Activated T-helper 2 cell treated with anti-CD3 and anti-CD28 coated beads, Interferon-gamma antibody, Interleukin-2, Interleukin-4, amounts not matched to agents 10 μg/mL and 5 μg/mL and 100 μg/mL, durations not matched to agents 14 hours and 24 hours and 36 hours (primary cell): ENCODE measurements at places on chromosomes 4 and X.

GRCh38 chrX:107626481-107626880 is 1.8 kb upstream of the PRPS1 start:
- no peak overlapping the region for H3K4me3 ChIP-seq
- DNase-seq = no peak
- peaks cover 4% of the 10 kb centered on the region for H3K36me3 ChIP-seq

DNA sequence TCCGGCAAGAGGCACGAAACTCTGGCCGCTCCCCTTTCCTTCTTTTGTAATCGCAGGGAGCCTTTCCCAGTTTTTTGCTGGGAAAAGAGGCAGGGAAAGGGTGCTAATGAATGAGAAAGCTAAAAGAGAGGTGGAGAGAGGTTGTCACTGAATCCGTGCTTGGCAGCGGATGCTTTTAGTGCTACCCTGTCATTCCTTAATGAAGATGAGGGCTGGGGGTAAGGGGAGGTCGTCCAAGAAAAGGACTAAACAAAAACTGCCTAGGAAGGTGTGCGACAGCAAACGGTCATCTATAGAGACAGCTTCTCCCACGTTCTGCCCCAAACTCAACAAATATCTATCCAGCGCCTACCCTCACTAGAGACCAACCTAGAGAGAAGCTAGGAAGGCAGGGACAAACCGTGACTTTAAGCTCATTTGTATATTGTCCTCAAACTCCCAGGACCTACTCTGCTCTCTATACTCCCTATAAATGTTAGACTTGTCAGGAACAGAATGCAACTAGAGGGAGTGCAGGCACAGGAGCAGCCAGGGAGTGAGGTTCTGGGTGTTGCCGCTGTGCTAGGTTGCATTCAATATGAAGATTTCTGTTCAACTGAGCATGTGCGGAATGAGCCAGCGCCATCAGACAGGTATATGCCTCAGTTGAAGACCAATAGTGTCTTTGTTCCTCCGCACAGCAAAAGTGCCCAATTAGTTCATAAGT is 777 bp upstream of the CASK start:
- H3K4me1 ChIP-seq = peaks cover 32% of the 10 kb centered on the region
- peak overlapping the region; percentile 83 for H3K4me3 ChIP-seq
- H3K27me3 ChIP-seq = no peaks in the 10 kb centered on the region
- H3K27ac ChIP-seq = peak overlapping the region; percentile 38

GRCh38 chrX:78934866-78935265 is 10.3 kb upstream of the P2RY10 start:
- H3K27ac ChIP-seq = no peak overlapping the region
- no peak overlapping the region for H3K4me3 ChIP-seq
- no peak for DNase-seq
- H3K4me1 ChIP-seq = peaks cover 9% of the 10 kb centered on the region
- H3K27me3 ChIP-seq = no peaks in the 10 kb centered on the region

DNA sequence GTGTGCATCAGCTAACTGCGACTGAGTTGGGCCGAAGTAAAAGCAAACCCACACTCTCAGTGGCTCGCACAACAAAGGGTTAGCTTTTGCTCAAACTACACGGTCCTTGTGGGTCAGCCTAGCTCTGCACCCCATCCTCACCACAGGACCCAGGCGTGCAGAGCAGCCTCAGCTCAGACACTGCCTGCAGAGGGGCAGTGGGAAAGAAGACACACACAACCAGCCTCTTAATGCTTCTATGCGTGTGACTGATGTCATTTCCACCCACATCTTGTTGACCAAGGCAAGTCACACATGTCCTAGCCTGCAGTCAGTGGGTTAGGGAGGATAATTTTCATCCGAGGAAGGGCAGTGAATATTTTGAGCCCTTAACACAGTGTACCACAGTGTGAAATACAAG is 40.5 kb downstream of the HMGB2 start:
- no peaks in the 10 kb centered on the region for H3K27me3 ChIP-seq
- H3K36me3 ChIP-seq = no peaks in the 10 kb centered on the region
- H3K4me1 ChIP-seq = peaks cover 18% of the 10 kb centered on the region

GRCh38 chr4:26687728-26688127 is 103.8 kb downstream of the TBC1D19 start:
- H3K27me3 ChIP-seq = no peaks in the 10 kb centered on the region
- H3K4me3 ChIP-seq = no peak overlapping the region
- no peak overlapping the region for H3K27ac ChIP-seq
- no peak for DNase-seq
- no peaks in the 10 kb centered on the region for H3K4me1 ChIP-seq

DNA sequence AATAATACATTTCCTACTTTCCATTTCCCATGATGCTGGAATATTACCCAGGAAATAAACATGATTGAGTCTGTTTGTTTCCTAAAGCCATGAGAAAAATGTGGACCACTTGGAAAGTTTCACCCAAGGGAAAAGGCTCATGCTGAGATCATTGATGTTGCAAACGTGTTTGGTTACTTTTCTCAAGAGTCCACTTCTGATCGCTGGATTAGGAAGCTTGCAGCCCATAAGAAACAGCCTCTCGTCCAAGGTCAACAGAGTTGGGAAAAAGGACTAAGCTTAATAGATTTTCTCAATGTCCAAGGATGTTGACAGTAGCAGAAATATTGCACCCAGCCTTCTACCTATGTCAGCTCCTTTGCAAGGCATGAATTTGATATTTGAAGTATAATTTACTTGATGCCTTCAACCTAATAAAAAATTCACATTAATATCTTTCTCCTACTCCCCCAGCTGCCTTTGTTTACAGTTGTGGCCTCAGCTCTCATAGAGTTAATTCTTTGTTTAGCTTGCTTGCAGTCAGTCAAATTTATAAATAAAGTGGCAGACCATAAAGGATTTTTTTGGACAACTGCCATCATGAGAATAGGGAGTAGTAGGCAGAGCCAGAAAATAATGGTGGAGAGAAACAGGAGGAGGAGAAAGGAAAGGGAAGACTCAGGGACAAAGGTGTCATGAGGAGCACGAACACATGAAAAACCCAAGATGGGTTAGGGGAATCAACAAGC is 65.6 kb upstream of the BLTP1 start:
- H3K4me3 ChIP-seq = no peak overlapping the region
- no peak for DNase-seq
- H3K4me1 ChIP-seq = no peaks in the 10 kb centered on the region
